ENCODE measurements at places on chromosomes 2 and 18.

- no peak for DNase-seq
Measured at GRCh38 chr2:41829052-41829451, 218.8 kb upstream of the PKDCC start.

DNA sequence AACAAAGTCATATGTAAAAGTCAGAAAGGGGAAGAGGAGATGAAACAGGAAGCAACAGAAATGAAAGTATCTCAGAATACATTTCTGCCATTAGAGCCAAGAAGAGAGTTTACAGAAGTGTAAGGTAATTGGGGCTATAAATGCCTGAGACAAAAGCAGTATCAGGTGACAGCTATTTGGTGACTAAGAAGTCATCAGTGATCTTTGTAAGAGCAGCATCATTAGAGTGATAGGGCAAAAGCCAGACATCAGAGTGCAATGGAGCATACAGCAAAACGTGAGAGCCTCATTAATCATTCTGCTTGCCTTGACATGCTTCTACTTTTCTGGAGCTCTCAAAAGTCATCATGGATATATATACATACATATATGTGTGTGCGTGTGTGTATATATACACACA is 804.7 kb upstream of the PIK3C3 start:
- no peak for DNase-seq

DNA sequence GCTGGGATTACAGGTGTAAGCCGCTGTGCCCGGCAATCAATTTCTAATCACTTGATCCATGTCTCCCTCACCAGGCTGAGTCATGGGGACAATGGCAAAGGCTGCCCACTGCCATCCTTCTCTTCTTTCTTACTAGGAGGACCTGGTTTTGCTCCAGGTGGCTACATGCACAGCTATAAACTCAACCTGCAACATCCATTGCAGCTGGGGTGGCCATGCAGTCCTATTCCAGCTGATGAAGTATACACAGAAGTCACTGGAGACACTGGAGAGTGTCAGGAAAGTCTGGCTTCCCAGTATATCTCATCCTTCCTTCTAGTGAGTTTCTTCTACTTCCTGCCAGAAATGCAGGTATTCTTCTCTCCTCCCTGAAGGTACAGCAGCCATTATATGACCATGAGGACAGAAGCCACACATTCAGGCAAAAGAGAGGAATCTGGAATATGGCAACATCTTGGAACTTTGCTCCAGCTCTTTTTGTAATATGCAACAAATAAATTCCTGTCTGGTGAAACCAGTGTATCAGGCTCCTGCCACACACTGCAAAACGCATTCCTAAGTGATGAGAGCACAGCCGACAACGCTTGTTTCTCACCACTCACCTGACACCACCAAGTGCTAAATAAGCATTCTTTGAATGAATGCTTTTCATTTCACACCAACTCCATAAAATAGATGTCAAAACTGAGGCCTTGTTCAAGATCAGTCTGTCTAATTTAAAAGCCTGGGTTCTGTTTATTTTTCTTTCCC is 32.3 kb downstream of the SCTR start:
- DNase-seq = no peak

DNA sequence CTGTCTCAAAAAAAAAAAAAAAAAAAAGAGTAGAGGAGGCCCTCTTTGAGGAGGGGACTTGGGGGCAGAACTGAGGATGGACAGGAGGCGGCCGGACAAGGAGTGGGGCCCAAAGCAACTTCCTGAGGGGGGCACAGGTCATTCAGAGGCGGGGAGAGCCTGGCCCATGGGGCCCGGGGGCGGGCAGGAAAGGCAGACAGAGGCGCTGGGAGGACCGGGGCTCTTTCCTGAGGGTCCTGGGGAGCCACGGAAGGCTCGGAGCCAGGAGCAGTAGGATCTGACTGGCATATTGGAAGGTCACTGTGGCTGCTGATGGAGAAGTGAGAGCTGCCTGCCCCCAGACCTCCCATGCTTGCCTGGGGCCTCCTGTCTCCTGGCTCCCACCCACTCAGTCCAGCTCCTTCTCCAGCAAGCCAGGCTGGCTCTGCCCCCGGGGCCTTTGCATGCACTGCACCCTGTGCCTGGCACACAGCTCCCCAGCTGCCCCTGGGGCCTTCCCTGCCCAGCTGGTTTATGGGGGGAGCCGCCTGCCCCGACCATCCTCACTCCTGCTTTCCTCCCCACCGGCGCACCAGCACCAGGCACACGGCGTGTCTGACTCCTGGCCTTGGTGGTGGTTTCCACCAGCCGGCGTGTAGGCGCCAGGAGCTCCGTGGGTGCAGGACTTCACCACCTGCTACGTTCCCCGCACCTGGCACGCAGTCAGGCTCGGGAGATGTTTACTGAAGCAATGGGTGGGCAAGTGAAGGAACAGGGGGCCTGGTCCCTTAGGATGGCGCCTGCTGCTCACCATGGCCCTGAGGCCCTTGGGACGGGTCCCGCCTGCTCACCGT is 5.6 kb downstream of the ESPNL start:
- no peak for DNase-seq

DNA sequence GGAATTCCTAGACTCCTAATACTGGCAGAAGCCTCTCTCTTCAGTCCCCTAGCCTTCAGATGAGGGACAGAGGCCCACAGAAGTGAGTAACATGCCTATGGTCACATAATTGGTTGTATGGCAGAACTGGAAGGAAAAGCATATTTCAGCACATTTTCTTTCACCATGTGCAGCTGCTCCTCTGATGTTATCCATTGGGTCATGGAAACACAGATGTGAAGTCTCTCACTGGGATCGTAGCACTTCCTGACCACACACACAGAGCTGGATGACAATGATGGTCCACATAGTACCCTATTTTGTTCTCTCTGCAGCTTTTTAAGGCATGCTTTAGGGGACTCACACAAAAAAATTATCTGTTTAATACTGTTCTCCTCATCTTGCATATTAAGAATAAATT is 24.5 kb downstream of the MYO3B start:
- no peak for DNase-seq

DNA sequence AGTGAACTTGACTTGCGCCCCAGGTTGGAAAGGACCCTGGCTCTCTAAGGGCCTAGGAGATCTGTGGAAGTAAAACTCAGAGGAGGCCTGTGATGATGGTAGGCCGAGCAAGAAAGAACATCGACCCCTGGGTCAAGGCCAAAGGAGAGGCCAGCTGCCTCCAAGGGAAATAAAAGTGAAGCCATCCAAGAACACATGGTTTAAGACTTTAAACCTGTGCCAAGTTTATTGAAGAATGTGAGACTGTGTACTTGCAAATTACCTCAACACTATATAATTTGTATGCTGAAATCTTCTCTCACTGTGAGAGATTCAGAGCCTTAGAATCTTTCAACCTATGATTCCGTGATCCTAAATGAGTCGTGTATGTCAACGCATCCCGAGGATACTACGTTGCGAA is 40.7 kb upstream of the COBLL1 start:
- no peak for DNase-seq

DNA sequence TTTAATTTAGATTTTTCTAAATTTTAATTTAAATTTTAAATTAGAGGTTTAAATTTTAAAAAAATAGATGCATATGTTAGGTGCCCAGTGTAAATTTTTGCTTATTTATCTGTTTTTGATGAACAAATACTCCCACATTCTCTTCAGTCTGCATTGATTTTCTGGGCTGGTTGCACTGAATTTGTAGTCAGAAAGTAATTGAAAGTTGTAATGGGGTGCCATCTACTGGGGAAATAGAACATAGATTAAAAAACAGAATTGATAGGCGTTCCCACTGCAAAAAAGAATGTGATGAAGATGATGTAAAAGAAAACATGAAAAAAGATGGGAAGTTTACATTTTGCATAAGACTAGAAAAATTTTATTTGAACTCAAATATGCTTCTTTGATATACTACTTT is 51.7 kb upstream of the CCDC85A start:
- no peak for DNase-seq

GRCh38 chr18:37487400-37487867 is 78.2 kb downstream of the CELF4 start:
- no peak for DNase-seq

DNA sequence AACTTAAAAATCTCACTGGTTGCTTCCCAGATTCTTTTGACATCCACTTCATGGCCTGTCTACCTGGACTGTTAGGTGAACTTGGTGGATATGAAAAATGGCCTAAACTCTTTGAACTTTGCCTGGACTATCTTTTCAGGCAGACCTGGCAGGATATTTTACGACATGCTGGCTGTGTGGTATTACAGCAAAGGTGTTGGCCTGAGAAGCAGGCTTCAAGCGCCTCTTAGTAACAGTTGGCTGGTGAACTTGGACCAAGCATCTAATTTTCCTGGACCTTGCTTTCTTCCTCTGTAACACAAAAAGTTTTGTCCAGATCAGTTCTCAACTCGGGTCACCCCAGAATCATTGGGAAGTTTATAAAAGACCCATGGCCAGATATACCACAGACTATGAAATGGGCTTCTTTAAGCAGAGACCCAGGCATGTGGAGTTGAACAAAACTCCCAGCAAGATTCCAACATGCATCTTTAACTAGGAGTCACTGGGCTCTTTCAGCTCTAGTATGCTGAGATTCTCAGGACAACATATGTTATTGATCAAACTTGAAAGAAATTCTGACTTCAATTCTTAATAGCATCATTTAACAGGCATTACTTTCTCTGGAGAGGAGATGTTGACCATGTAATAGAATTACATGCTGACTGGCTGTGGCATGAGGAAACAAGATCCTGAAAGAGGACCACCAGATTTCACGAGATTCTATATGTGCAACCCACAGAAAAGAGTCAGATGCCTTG is 4.4 kb downstream of the LYPD1 start:
- DNase-seq = no peak

- DNase-seq = no peak
Measured at GRCh38 chr2:66813976-66814375, 379.1 kb downstream of the MEIS1 start.

- no peak for DNase-seq
Measured at GRCh38 chr18:27803957-27804356, 373.0 kb downstream of the CDH2 start.

DNA sequence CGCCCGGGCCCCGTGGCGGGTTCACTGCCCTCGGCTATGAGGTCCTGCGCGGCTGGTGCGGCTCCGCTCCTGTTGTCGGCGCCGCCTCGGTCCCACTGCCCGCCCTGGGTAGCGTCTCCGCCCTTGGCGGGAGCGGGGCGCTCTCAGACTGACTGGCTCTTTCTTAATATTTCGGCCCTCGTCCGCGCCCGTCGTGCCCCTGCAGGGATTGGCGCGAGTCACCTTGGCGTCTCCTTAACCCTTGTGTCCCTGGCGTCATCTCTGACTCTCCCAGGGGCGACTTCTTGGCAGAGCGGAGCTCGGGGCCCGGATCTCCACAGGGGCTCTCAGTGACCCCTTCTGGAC is 1.3 kb downstream of the PTMA start:
- no peak for DNase-seq

GRCh38 chr2:165587335-165587938 is 117.9 kb downstream of the CSRNP3 start:
- DNase-seq = no peak

DNA sequence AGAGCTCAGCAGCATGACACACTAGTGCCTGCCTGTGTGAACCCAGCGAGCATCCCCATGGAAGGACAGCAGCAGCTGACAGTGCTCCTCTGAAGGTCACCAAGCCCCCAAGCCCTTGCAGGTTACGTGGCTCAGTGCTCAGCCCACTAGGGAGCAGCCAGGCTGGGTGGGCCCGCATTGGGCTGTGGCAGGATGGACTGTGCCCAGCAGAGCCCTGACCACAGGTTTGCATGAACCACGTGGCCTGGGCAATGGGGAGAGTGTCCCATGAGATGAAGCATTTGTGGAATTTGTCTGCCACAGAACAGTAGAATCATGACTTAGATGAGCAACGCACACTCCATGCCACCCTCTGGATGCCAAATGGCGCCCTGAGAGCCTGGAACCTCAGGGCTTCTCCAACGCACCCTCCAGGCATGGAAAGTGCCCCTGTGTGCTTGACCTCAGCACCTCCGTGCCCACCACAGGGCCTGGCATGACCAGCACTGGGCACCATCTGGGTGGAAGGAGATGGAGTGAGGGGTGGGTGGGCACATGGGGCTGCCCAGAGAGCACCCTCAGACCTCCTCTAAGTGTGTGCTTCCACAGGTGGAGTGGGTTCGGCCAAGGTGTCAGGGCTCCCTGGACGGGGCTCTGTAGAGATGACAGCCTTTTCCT is 216.1 kb upstream of the RAB6C start:
- DNase-seq = no peak

- DNase-seq = no peak
Measured at GRCh38 chr2:45935791-45936622, 284.5 kb downstream of the PRKCE start.

DNA sequence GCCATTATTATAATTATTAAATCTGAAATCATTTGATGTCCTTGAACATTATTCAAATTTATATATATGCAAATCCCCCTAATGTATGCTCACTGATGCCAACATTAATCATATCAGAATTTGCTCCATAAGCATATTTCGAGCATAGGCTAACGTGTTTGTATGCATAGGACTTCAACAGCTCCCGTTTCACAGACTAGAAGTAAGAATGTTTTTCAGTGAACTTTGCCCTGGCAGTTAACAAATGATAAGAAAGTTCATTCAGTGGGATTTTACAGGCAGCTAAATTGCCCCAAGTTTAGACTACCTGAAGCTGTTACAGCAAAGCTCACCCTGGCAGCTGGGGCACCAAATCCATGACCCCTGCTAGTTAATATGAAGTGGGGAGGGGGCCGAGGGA is 272.0 kb downstream of the LNPK start:
- no peak for DNase-seq

DNA sequence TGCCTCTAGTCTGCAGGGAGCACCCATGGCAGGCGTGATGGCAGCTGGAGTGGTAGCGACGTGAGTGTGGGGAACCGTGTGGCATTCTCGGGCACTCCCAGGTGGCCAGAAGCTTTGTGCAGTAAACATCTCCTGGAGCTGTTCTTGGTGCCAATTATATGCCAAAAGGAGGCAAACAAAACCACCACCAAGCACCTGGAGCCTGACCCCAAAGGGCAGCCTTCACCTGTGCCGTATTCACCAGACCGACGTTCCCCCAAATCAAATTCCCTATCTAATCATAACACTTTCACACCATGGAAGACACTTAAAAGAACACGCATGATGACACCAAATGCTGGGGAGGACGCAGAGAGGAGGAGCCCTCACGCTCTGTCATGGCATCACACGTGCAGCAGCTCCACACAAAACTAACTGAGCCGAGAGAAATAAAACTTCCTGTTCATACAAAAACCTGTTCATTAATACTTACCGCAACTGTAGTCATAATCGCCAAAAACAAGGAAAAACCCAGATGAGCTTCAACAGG is 123.6 kb downstream of the EIPR1 start:
- no peak for DNase-seq

DNA sequence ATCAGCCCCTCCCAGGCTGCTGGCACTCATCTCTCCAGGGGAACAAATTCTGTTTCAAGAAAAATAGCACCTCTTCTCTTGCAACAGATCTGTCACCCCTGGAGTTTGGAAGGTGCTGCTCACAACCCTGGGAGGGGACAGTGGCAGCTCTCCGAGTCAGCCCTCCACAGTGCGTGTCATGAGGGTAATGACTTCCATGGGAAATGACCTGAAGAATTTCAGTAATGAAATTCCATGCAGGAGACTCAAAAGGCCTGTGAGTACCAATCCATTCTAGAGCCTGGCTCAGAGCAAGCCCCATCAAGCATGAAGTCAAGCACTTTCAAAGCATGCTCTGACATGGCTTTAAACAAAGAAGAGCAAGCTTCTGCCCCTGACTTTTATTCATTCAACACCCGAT is 276.3 kb upstream of the PARD3B start:
- DNase-seq = no peak
